BJ (cell line): ENCODE measurements at places on chromosomes 3 and 15.

DNA sequence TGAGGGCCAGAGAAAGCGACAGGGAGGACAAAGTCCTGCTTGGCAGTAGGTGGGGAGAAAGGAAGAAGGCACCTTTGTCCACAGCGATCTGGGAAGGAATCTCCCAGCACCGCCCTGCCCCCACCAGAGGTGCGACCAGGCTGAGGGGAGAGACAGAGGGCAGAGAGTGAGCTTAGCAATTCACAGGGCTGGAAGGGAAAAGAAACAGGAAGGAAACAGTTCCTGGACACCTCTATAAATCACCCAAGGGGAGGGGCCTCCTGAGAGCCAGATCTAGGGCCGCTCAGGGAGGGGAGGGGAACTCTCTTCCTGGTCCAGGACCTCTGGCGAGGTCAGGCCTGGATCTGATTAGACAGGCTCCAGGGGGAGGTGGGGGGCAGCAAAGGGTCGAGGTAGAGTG is 35.4 kb downstream of the RNU5B-1 start:
- DNase-seq: no peak

- DNase-seq: no peak
Measured at GRCh38 chr15:75551091-75551490, 28.0 kb downstream of the PTPN9 start.

- no peak for DNase-seq
Measured at GRCh38 chr15:47386459-47386858, 330.8 kb upstream of the SEMA6D start.

DNA sequence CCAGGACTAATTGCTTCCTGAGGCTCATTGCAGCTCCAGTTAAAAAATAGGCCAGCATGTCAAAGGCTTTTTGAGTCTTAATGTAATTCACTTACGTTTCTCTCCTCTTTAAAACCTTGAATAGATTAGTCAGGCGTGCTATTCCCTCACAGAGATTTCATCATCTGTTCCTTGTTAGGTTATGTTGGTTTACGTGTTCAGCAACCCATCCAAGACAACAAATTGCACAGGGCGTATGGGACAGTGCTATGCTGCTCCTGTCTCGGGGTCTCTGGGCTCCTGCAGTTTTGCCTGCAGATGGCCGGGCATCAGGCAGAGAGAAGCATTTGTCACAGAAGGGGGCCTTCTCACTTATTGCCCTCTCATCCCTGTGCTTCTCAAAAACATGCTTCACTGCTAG is 117.1 kb downstream of the CHDH start:
- DNase-seq: peak; percentile 41

DNA sequence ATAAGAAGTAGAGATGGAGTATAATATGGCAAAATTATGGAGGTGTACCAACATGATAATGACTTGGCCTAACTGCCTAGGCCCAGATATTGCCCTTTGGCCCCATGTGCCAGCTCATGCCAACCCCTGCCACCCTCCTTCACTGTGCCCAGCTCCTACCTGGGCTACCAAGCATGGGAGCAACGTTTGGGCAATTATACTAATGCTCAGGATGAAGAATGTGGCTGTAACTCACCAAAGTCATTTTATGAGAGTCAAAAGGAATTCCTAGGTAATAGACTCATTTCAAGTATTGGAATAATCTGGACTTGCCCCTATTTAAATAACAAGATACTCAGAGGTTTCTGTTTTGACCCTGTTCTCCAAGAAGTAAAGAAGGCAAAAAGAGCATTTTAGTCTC is 240.2 kb upstream of the IL12A start:
- DNase-seq: no peak

DNA sequence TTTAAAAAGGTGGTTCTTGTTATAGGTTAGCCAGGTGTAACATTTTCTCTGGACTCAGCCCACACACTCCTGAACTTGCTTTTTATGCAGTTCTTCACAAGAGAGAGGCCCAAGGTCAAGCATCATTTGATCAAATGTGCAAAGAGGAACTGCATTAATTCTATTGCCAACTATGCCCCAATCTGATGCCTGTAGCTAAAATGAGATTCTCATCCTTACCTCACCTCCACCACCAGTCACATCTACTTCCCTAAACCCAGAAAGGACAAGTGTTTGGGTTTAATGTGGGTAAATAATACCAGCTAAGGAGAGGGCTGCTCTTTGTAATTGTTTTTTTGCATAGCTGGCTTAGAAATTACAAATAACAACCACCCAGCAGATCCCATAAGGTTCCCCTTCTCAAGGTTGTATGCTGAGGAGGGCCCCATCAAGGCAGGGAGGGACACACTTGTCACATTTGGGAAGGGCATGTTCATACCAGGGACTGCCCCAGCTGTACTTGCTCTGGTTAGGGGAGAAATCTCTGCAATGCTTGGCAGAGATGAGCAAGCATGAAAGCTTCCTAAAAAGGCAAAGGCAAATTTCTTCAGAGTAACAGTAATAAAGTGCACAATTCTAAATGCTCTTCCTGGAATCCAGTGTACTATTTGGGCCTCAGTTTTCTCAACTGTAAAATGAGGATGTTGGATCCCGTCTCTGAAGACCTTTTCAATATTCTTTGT is 76.2 kb downstream of the TGFBR2 start:
- no peak for DNase-seq

DNA sequence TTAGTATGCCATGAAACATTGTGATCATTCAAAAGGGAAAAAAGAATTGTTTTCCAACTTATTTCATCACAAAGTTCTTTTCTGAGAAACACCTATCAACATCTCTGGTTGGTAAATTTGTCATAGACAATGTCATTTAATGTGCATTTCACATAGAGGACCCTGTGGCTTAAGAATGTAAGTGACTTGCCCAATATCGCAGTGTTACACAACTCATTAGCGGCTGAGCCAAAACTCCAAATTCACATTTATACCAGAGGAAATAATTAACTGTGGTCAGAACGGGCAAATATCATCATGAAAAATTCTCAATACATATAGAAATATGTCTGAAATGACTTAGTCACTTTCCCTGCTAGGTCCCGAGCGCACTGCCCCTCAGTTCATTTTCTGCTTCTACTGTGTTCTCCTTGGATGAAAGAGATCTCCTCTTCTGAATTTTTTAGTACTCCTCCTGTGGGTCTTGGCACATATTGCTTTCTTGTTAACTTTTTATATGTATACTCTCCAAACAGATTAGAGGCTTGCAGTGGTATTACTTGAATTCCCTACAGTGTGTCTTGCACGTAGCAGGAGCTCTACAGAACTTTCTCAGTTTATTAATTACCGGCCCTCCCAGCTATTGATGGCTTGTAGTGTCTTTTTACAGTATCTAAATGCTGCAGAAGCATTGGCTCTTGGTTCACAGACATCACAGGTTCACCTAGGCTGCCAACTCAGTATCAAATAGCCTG is 33.1 kb downstream of the PTX3 start:
- DNase-seq: no peak

GRCh38 chr15:95267481-95267880 is 1036.1 kb downstream of the MCTP2 start:
- no peak for DNase-seq

DNA sequence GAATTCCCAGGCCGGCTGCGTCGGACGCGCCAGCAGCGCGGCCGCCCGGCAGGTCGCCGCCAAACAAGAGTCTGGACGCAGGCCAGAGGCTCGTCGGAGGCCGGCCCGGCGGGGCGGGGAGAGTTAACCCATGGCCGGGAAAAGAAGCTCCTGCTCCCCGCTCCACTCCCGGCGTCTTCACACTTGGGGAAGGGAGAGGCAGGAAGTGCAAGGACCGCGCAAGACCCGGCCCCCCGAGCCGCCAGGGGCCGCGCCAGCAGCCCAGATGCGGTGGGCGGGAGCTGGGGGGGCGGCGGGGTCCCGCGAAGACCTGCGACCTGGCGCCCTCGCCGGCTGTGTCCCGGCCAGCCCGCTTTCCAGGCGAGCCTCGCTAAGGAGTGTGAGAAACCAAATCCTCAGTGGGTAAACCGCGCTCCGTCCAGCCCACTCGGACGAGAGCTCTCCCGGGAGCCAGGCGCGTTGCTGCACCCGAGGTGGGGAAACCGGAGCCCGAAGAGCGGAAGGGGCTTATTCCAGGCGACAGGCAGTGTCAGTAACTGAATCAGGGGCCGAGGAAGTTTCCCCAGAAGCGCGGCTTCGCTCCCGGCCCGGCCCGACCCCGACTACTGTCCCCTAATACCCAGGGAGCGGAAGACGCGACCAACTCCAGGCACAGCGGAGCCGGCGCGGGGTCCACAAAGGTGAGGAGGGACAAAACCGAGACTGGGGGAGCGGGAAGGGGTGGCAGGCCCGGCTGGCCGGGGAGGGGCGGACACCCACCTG is 721 bp downstream of the ADAMTS7 start:
- DNase-seq: no peak

DNA sequence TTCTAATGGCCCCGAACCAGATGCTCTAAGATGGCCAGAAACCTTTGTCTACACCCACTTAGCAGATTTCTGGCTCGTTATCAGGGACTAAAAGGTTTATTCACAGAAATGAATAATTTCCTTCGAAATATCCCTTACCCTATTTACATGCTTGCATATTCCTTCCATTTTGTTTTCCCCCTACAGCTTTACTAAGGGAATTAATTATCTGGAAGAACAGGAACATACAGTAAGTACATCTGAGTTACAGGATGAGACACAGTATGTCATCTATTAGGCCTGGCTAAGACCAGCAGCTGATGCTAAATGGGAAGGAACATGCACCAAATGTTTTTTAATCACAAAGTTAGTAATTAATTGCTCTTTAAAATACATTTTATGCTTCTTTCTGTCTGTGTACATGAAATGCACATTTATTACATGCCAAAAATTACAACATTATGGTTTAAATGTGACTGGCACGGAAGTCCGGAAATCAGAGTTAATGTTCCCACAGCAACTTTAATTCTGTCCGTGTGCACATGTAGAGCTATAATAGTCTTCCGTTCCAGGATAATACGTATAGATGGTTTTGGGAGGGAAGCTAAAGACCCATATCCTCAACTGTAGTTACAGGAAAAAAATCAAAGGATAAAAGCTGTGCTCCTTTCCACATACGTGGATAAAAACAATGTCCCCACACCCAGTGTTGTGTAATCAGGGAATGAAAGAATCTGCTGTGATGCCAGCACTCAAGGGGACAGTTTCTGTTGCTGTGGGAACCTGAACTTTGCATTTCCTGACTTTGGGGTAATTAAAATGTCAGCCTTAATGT is 82.0 kb downstream of the TIGIT start:
- DNase-seq: peak; percentile 80

DNA sequence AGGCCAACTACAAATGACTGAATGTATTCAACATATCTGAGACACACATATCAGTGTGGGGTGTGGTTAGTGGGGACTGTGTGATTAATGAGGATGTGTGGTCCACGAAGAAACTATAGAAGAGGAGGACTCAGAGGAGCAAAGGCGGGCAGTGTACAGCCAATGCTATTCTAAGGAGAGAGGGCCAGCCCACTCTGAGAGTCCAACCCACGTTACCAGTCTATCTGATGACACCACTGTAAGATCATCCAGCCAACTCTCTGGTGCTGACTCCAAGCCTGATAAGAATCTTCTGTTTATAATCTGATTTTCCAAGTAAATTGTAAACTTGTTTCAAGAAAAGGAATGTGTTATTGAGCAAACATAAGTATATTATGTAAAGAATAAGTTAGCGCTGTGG is 47.2 kb downstream of the MCF2L2 start:
- no peak for DNase-seq

DNA sequence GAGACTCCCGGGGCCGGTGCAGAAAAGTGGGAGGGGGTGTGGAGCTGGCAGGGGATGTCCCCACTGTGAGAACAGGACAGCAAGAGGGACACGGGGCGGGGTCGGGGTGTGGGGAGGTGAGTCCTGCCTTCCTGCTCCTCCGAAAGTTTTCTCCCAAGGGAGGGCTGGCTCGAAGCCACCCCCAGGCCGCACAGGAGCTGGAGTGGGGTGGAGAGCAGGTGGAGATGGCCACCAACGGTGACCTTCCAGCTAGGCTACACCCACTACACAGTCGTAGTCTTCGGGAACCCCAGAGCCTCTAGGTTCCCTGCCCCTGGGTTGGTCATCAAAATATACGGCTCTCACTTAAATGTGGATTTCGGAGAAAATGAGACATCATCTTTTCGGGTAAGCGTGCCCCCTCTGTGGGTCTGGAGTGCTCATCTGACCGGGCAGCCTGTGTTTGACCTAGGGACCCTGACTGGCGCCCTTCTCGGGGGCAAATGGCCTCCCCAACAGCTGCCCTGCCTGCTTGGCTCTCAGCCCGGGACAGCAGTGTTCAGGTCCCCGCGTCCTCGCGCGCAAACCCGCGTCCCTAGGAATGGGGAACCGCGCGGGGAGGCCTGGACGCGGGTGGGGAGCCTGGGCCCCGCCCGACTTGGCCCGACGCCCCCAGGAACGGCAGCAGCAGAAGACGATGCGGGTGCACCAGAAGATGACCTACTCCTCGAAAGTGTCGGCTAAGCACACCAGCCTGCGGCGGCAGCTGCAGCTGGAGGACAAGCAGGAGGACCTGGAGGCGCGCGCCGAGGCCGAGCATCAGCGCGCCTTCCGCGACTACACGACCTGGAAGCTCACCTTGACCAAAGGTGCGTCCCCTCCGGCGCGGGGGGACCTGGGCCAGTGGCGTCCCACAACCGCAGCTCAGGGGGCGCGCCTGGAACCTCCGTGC is 21.2 kb downstream of the CFAP100 start:
- no peak for DNase-seq

GRCh38 chr3:111541911-111542483 is at the start of gene CD96:
Gene CD96, plus strand, starts transcription at chr3:111542197. Its CDS starts 52 bp downstream, at chr3:111542249.
- DNase-seq: no peak

DNA sequence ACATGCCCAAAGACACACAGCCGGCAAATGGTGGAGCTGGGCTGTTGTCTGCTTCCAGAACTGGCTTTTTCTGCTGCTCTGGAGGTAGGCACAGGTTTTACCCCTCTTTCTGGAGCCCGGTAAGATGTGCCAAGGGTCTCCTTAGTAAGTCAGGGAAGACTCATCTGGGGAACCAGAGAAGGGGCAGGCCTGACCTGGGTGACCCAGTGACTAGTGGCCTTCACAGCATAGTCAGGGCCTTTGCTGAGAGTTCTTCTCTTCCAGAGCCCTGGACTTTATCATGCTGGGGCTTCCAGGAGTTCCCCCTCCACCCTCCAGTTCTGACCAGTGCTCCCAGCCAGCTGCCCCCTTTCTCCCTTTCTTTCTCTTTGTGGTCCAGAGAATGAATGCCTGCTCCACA is 3.2 kb downstream of the CD276 start:
- no peak for DNase-seq

- no peak for DNase-seq
Measured at GRCh38 chr15:77839456-77839855, 206.7 kb upstream of the LINGO1 start.

DNA sequence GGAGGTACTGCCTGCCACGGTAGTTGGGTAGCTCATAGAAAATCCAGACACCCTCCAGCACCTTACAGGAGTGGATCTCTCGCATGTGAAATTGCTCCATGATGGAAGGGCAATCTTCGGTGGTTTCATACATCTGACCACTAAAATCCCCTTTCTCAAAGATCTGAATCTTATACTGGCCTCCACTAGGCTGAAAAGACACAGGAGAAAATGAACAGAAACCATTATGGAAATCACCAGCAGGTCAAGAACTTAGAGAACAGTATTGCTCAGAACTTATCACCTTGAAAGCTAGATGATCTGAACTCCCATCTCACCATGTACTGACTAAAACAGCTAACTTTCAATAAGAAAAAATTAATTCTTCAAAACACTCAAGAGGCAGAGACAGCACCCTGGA is 5.4 kb downstream of the CRYGS start:
- DNase-seq: no peak

- DNase-seq: no peak
Measured at GRCh38 chr3:154176036-154176435, 54.8 kb downstream of the ARHGEF26 start.

GRCh38 chr3:29275309-29275708 is 5.6 kb upstream of the RBMS3 start:
- peak; percentile 44 for DNase-seq
